ENCODE measurements at places on chromosomes 7 and 10.

- DNase-seq: no peak
Observed at GRCh38 chr10:43125881-43126731, 12.1 kb upstream of the CSGALNACT2 start.

DNA sequence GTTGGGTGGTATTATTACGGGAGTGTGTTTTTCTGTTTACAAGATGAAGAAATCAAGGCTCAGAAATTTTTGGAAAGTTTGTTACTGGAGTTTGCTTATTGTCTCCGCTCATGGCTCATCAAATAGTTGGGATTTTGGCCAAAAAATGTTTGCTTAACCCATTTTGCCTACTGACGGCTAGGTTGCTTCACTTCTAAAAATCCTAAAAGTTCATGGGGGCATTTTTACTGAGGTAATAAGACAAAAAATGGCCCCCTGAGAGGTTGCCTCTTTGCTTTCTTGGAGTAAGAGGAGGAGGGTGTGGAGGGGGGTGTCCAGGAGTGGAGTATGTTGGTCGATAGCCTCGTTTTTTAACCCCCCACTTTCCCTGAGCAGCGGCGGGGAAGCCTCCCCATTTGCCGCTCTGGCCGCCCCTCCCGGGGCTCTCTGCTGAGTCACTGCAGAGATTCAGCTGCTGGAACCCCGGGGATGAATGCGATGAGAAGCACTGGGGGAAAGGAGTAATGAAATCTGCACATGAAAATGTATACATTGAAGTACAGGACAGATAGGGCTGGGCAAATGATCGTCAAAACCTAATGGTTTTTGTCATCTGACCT lies 1.5 kb downstream of the MEST start:
- DNase-seq: no peak

- no peak for DNase-seq
Observed at GRCh38 chr7:55124989-55125875, 106.4 kb downstream of the EGFR start.

GRCh38 chr10:113957013-113957412 lies 86.7 kb upstream of the ADRB1 start:
- peak; percentile 26 for DNase-seq

- DNase-seq: no peak
Observed at GRCh38 chr7:94417306-94417705, 22.6 kb downstream of the COL1A2 start.

DNA sequence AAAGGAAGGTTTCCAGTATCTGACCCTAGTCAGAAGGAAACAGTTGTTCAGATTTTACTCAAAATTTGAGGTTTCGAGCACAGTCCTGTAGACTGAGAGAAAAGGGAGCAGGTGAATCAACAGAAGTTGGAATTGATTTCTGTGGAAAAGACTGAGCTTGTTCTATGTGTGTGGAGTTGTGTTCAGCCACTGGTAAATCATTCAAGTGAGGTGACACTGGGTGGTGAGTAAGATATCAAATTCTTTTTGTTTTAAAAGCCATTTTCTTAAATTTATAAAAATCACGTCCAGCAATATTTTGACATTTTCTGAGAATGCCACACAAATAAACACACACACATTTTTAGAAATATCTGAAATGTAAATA lies 165.1 kb downstream of the HGF start:
- no peak for DNase-seq

- DNase-seq: peak; percentile 14
Observed at GRCh38 chr7:78924581-78924980, 528.9 kb downstream of the MAGI2 start.

GRCh38 chr7:23973264-23973663 lies 263.2 kb downstream of the STK31 start:
- DNase-seq: no peak

DNA sequence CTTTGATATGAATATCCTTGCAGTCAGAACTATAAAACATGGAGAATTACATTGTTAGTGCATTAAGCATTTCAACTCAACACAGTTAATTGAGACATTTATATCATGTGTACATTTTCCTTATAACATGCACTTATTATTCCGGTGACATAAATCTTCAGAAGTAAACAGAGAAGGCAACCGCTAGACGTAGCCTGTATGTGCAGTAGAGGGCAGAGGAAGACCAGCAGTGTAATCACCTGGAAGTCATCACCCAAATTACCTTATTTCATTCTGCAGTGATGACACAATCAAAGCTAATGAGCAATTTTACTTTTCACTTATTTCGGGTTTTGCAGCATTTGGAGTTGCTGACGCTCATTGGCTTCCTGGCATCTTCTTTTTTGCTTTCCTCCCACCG lies 394.6 kb downstream of the SDK1 start:
- no peak for DNase-seq
